ENCODE measurements at places on chromosomes 1 and 21.

- no peak overlapping the region for H3K27ac ChIP-seq
- DNase-seq, result no peak
- H3K4me3 ChIP-seq, result no peak overlapping the region
- H3K27me3 ChIP-seq, result no peaks in the 10 kb centered on the region
- H3K4me1 ChIP-seq, result no peaks in the 10 kb centered on the region
- no peaks in the 10 kb centered on the region for H3K36me3 ChIP-seq
Measured at GRCh38 chr1:13549521-13549920, 34.1 kb upstream of the PDPN start.

GRCh38 chr1:5974631-5975030, 17.6 kb downstream of the NPHP4 start:
- no peak overlapping the region for H3K27ac ChIP-seq
- H3K4me3 ChIP-seq, result no peak overlapping the region
- H3K36me3 ChIP-seq, result no peaks in the 10 kb centered on the region
- no peak for DNase-seq
- H3K27me3 ChIP-seq, result no peaks in the 10 kb centered on the region
- no peaks in the 10 kb centered on the region for H3K4me1 ChIP-seq

GRCh38 chr1:15412843-15413242, 3.2 kb downstream of the EFHD2 start:
- DNase-seq, result no peak
- peaks cover 9% of the 10 kb centered on the region for H3K36me3 ChIP-seq
- H3K27me3 ChIP-seq, result no peaks in the 10 kb centered on the region
- peaks cover 80% of the 10 kb centered on the region for H3K4me1 ChIP-seq
- no peak overlapping the region for H3K27ac ChIP-seq

DNA sequence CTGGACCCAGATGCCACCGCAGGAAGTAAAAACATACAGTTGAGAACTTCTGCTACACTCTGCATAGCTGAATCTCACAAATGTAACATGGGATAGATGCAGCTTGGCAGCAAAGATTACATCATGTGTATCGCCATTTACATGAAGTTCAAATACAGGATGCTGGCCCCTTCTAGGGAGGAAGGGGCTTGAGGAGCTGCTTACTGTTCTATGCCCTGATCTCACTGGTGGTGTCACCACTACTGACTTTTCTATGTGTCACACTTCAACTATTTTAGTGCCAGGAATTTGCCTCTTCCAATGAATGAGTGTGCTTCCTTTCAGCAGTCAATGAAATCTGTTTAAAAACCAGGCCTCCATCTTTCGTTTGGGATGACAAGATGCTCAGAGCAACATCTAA, 31.1 kb downstream of the MRAP start:
- peaks cover 59% of the 10 kb centered on the region for H3K36me3 ChIP-seq
- H3K27me3 ChIP-seq, result no peaks in the 10 kb centered on the region
- no peaks in the 10 kb centered on the region for H3K4me1 ChIP-seq
- no peak overlapping the region for H3K4me3 ChIP-seq

DNA sequence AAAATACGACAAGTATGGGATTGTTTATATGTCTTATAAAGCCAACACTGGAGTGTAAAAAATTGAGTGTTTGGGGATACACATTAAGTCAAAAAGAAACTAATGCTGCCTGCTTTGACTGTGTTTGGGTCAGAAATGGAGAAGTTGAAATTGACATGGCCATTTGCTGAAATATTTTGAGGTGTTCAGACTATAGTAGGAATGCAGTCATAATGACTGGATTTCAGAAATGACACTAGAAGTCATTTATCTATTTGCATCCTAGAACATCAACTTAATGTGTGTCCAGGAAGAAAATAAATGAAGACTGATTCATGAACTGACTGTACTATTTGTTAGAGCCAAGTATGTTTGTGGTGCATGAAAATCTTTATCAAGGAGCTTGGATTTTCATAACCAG, 28.4 kb downstream of the RASAL2 start:
- no peaks in the 10 kb centered on the region for H3K36me3 ChIP-seq
- no peak overlapping the region for H3K27ac ChIP-seq
- H3K27me3 ChIP-seq, result no peaks in the 10 kb centered on the region
- DNase-seq, result no peak
- no peak overlapping the region for H3K4me3 ChIP-seq
- no peaks in the 10 kb centered on the region for H3K4me1 ChIP-seq

- no peaks in the 10 kb centered on the region for H3K36me3 ChIP-seq
- H3K4me3 ChIP-seq, result no peak overlapping the region
- H3K27me3 ChIP-seq, result no peaks in the 10 kb centered on the region
Measured at GRCh38 chr1:25065795-25066238, 135.7 kb upstream of the RUNX3 start.

DNA sequence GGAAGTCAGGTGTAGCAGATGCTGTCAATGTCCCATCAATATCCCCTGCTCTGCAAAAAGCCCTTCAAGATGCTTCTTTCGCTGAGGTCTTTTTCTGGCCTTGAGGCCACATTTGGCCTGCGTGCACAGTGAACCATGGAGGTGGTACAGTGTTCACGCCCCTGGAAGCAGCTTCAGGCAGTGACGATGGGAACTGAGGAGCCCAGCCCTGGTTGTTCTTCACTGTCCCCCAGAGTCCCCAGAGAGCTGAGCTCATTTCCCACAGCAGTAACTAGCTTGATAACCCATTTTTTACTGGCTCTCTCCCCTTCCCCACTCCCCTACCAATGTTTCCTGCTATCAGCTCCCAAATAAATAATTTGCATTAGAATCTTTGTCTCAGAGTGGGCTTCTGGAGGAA, 76.5 kb downstream of the OLIG1 start:
- H3K4me3 ChIP-seq, result no peak overlapping the region
- peaks cover 22% of the 10 kb centered on the region for H3K27me3 ChIP-seq
- no peaks in the 10 kb centered on the region for H3K4me1 ChIP-seq
- H3K36me3 ChIP-seq, result no peaks in the 10 kb centered on the region

GRCh38 chr1:22420455-22421053, 31.1 kb upstream of the ZBTB40 start:
- H3K4me1 ChIP-seq, result peaks cover 14% of the 10 kb centered on the region
- H3K4me3 ChIP-seq, result no peak overlapping the region
- H3K27ac ChIP-seq, result no peak overlapping the region
- H3K27me3 ChIP-seq, result peaks cover 7% of the 10 kb centered on the region
- peak; percentile 51 for DNase-seq

DNA sequence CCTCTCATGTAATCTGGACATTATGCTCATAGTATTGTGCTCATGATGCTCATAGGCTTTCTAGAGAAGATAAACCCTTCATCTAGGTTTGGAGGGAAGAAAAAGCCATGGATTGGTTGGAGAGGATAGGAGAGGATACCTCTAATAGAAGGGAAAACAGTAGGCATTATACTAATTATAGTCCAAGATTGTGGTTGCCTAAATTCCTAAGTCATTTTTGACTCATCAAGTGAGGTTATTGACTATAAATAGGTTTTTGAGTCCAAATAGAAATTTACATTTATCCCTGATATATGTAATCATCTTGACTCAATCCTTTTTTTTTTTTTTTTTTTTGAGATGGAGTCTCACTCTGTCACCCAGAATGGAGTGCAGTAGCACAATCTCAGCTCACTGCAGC, 5.0 kb downstream of the SYT11 start:
- no peak overlapping the region for H3K4me3 ChIP-seq
- DNase-seq, result no peak
- no peak overlapping the region for H3K27ac ChIP-seq
- H3K4me1 ChIP-seq, result no peaks in the 10 kb centered on the region
- peaks cover 4% of the 10 kb centered on the region for H3K27me3 ChIP-seq
- no peaks in the 10 kb centered on the region for H3K36me3 ChIP-seq

GRCh38 chr1:223831755-223832636, 13.8 kb downstream of the TP53BP2 start:
- H3K27me3 ChIP-seq, result no peaks in the 10 kb centered on the region
- no peaks in the 10 kb centered on the region for H3K36me3 ChIP-seq
- no peak for DNase-seq

DNA sequence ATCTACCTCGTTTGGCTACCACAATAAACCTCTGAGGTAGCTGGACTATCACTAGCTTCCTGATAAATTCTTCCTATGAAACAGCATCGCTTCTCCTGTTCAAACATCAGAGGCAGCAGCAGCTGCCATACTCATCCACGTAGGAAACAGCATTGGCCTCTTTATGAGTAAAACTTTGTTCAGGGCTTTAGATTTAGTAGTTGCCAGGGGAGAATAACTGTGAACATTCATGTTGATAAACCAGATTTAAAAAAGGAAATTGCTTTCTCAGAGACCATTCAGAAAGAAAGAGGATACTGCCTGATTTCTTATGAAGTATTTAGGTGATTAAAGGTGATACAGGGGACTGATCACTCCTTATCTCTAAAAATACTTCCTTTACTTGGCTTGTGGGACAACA, 7.2 kb downstream of the CEP170 start:
- peaks cover 23% of the 10 kb centered on the region for H3K4me1 ChIP-seq
- H3K27me3 ChIP-seq, result no peaks in the 10 kb centered on the region
- peak overlapping the region; percentile 56 for H3K27ac ChIP-seq
- no peak for DNase-seq
- H3K36me3 ChIP-seq, result no peaks in the 10 kb centered on the region

DNA sequence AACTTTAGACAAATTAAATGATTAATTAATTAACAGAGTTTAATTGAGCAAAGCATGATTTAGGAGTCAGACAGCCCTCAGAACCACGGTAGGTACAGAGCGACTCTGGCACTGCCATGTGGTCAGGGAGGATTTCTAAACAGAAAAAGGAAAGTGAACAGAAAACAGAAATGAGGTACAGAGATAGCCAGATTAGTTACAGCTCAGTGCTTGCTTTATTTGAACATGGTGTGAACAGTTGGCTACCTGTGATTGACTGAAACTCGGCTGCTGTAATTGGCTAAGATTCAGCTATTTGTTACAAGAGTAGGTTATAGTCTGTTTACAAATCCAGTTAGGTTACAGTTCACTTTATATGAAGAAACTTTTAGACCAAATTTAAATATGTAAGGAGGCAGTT, 163.0 kb upstream of the TNR start:
- DNase-seq, result no peak
- no peak overlapping the region for H3K4me3 ChIP-seq
- H3K27me3 ChIP-seq, result no peaks in the 10 kb centered on the region
- H3K4me1 ChIP-seq, result no peaks in the 10 kb centered on the region
- no peak overlapping the region for H3K27ac ChIP-seq

- DNase-seq, result no peak
- H3K4me1 ChIP-seq, result no peaks in the 10 kb centered on the region
- H3K27me3 ChIP-seq, result no peaks in the 10 kb centered on the region
- H3K36me3 ChIP-seq, result no peaks in the 10 kb centered on the region
Measured at GRCh38 chr1:183293241-183293640, 107.2 kb downstream of the LAMC2 start.

DNA sequence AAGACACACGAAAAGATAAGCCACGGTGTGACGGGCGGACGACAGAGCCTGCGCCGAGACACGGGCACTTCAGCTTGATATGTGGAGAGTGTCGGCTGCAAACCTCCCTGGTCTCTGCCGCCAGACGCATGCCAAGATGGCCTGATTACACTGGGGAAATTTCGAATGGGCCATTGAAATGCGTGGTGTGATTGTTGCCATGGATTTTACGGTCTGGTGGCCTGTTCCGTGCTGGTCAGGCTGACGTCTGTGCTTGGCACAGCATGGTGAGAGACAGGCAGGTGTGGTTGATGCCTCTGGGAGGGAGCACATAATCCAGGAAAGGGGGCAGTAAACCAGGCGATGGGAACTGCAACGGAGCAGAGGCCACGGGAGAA, 105.6 kb upstream of the TMPRSS2 start:
- H3K27ac ChIP-seq, result no peak overlapping the region
- no peak overlapping the region for H3K4me3 ChIP-seq
- no peaks in the 10 kb centered on the region for H3K4me1 ChIP-seq
- H3K36me3 ChIP-seq, result no peaks in the 10 kb centered on the region
- no peaks in the 10 kb centered on the region for H3K27me3 ChIP-seq
- DNase-seq, result no peak

- no peaks in the 10 kb centered on the region for H3K4me1 ChIP-seq
- no peaks in the 10 kb centered on the region for H3K27me3 ChIP-seq
- no peak overlapping the region for H3K27ac ChIP-seq
- no peaks in the 10 kb centered on the region for H3K36me3 ChIP-seq
Measured at GRCh38 chr1:7476861-7477547, 294.1 kb upstream of the VAMP3 start.

GRCh38 chr1:234316937-234317336, 56.3 kb upstream of the COA6 start:
- no peak for DNase-seq
- H3K27ac ChIP-seq, result no peak overlapping the region
- H3K36me3 ChIP-seq, result no peaks in the 10 kb centered on the region

- no peak for DNase-seq
- H3K36me3 ChIP-seq, result no peaks in the 10 kb centered on the region
- no peak overlapping the region for H3K27ac ChIP-seq
- no peaks in the 10 kb centered on the region for H3K27me3 ChIP-seq
- H3K4me1 ChIP-seq, result peaks cover 14% of the 10 kb centered on the region
Measured at GRCh38 chr21:44994047-44994694, 54.3 kb downstream of the SLX9 start.

- no peak overlapping the region for H3K27ac ChIP-seq
- peaks cover 21% of the 10 kb centered on the region for H3K36me3 ChIP-seq
- H3K27me3 ChIP-seq, result no peaks in the 10 kb centered on the region
- H3K4me1 ChIP-seq, result peaks cover 23% of the 10 kb centered on the region
Measured at GRCh38 chr1:171740356-171740863, 1.5 kb downstream of the VAMP4 start.

DNA sequence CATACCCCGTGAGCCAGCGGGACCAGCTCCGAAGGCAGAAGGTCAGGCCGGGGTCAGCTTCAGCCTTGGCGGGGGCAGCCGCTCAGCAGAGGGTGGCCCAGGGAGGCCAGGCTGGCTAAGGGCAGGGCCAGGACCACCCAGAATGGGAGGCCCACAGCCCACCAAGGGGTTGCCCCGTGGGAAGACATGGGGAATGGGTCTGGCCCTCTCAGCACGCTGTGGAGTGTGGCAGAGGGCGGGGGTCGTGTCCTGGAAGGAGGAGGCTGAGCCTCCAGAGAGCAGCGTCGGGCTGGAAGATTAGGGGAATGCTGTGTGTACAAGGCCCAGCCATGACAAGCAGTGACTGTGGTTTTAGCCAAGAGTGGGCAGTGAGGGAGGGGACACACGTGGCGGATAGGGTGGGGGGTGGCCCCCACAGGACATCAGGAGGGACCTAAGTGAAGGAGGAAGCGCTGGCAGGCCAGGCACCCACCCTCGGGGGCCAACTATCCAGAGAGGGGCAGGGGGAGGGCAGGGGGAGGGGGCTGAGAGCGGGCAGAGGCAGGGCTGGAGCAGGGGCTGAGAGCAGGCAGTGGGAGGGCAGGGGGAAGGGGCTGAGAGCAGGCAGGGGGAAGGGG, 43.9 kb upstream of the POFUT2 start:
- no peaks in the 10 kb centered on the region for H3K27me3 ChIP-seq
- no peaks in the 10 kb centered on the region for H3K36me3 ChIP-seq
- no peak overlapping the region for H3K4me3 ChIP-seq
- no peaks in the 10 kb centered on the region for H3K4me1 ChIP-seq
